Fibroblast of skin of left quadriceps (primary cell): ENCODE measurements at places on chromosomes 16 and 17.

GRCh38 chr16:55506083-55506482 lies 2.8 kb upstream of the LPCAT2 start:
- no peak for DNase-seq

DNA sequence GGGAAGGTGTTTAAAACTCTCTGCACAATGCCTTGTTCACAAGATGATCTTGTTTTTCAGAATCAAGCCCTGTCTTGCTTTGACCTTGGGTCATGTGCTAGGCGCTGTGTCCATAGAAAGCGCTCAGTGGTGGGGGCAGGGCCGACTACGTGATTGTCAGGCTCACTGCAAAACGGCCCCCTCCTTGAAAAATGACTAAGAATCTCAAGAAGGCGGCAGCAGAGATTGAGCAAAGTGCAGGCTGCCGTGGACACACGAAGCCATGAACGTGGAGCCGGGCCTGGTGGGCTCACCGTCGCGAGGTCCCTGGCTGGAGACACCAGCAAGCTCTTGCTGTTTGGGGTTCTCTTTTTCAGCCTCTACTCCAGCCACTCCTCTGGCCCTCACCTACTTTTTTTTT lies 10.2 kb downstream of the ATP2C2 start:
- DNase-seq = no peak

GRCh38 chr16:62974424-62974823 lies 938.2 kb upstream of the CDH8 start:
- no peak for DNase-seq

GRCh38 chr17:46818929-46819859 lies 702 bp upstream of the WNT3 start:
- no peak for DNase-seq

GRCh38 chr16:81570151-81570846 lies 125.7 kb downstream of the CMIP start:
- no peak for DNase-seq

DNA sequence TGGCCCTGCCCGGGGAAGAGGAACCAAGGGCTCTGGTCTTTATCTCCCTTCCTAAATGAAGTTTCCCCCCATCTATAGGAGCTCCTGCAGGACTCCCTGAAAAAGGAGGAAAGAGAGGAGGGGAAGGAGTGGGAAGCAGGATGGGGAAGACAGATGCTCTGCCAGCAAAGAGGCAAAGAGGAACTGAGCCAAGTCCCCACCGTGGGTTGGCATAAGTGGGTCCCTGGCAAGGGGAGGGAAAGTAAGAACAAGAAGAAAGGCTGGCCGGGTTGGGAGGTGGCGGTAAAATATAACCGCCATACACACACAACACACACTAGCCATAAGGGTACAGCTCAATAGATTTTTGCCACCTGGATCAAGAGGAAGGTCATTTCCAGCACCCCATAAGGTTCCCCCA lies 6.1 kb upstream of the EIF1 start:
- DNase-seq = no peak

DNA sequence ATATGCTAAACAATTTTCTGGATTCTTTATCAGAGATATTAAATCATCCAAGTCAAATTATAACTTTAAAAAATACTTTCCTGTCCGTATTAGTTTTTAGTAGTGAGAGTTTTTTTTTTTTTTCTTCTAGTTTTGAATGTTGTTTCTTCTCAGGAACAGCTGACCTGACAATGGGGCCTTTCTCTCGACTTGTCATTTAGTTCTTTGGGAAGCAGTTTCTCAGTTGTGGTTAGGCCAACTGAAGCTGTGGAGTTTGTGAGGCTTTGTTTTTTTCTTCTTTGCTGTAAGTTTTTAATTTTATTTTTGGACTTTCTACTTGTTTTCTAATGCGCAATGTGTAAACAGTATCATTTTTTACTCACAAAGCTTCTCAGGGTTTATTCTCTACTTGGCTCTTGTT lies 140.8 kb downstream of the FTO start:
- DNase-seq = no peak
